ENCODE measurements at places on chromosomes 3 and 15.

GRCh38 chr15:34644061-34644460 is 60.6 kb upstream of the GOLGA8B start:
- DNase-seq = no peak

- no peak for DNase-seq
These were observed 13.6 kb downstream of the ZKSCAN7 start for GRCh38 chr3:44568561-44568960.

DNA sequence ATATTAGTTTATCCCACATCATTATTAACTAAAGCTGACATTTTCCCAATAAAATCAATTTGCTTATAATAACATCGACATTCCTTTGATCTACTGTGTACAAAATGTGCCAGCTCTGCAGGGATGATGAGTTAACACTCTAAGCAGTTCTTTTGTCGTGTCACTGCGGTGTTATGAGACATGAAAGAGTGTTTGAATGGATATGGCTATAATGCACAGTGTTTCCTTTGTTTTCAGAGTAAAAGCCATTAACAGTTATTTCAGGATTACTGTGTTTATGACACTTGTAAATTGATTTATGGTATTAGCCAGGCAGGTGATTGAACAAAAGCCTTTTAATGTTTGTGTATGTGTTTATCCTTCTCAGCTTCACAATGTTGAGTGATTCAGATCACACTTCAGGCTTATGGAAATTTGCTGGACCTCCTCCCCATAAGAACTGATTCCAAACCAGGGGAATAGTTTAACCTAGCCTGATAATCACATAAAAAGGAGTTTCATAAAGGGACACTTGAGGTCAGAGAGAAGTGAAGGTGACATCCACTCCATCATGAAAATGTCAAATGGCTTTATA is 115.7 kb downstream of the CHL1 start:
- DNase-seq = no peak

DNA sequence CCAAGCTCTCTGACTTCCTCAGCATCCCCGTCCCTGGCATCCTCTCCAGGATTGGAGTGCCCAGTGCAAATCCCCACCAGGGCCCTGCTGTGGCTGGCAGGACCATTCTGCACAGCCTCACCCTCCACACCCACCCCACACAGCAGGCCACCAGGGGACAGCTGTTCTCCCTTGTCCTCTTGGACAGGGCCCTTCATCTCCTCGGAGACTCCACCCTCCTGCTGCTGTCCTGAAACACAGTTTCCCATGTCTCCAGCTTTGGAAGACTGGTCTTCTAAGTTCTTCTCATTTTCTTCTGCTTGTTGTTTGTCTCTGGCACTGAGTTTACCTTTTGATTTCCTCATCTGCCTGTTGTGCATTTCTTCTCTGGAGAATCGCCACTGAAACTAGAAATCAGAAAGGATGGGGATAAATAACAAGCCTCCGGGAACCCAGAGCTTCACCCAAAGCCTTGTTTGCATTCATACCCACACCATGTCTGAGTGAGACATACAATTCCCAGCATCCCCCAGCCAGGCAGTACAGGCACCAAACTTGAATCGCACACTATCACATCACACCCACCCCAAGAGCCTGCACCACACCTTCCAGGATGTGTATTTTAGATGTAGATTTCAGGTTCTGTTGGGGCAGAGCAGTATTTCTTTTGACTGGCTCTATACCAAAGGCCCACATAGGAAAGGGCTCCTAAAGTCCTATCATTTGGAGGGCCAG is 52.0 kb downstream of the OXNAD1 start:
- no peak for DNase-seq

GRCh38 chr3:171417813-171418212 is 42.4 kb downstream of the TNIK start:
- DNase-seq = no peak

GRCh38 chr3:189038773-189039745 is 132.7 kb upstream of the TPRG1 start:
- DNase-seq = no peak

DNA sequence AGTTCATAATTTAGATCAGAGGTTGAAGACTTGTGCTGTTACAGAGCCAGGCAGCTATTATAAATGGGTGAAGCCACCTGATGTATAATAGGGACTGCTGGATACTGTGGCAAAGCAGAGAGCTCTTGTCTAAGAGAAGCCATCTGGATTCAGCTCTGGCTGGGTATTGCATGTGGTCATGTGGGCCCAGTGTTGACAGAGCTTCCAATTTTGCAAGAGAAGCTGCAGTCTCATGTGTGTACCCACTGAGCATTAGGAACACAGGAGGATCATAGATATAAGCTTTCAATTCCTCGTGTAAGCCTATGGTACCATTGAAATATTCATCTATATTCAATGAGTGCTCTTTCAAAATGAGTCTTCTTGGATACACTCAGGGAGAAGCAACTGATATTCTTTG is 303.9 kb upstream of the SLCO3A1 start:
- DNase-seq = no peak

GRCh38 chr3:196985298-196985697 is 16.7 kb upstream of the PIGZ start:
- DNase-seq = no peak

DNA sequence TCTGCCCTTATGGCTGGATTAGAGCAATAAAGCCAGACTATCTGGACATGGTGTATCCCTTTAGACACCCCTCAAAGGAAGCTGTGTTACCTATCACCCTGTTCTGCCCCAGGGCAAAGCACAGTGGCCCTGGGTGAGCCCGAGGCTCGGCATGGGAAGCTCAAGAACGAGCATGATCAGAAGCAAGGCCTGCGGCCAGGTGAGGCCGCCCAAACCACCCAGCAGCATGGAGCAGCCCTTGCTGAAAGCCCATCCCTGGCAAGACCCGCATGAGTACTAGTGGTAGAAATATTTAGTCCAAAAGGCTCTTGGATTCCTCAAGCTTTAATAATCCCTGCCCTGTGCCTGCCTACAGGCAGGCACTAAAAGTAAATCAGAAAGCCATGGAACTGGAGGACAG is 261.1 kb downstream of the MEX3B start:
- DNase-seq = no peak

GRCh38 chr3:99895703-99896441 is 78.2 kb downstream of the CMSS1 start:
- DNase-seq = no peak

DNA sequence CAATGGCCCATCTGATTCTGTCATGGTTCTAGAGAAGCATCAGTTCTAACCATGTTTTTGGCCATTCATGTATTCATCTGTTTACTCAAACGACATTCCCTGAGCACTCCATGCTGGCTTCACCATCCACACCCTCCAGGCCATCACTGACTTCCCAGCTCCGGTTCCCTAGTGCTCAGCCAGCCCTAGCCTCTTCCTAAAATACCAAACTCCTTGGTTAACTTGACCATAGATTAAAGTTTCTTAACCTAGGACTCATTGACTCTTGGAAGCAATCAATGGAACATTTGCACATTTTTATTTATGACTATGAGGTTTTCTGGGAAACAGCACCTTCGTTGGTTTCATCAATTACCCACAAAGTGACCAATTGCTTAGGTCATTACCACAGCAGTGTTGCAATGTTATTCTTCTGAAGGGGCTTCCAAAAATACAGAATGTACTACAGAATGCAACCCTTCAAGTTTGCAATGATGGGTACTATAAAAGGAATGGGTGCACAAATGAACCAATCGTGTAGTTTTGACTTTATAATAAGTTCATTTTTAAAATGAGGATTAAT is 27.2 kb upstream of the SLC25A36 start:
- DNase-seq = no peak

- DNase-seq = no peak
These were observed 40.1 kb downstream of the FBXO22 start for GRCh38 chr15:75943713-75944215.

GRCh38 chr3:90052425-90052950 is 945.1 kb downstream of the EPHA3 start:
- no peak for DNase-seq

DNA sequence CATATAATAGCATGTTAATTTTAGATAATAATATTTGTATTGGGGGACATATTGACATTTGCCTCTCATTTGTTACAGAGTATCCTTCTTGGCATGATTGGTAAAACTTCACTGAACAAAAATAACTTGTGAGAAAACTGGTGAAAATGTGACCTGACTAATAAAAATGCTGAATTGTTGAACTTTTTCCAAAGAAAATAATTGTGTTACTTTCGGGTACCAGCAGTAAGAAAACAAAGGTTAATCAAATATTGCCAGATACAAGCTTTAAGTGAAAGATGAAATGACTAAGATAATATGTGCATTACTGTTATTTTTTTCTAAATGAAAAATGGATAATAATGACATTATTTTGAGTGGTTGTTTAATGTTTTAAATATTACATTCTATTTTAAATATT is 15.2 kb downstream of the SLC12A1 start:
- DNase-seq = no peak

- no peak for DNase-seq
These were observed 95.0 kb downstream of the FNDC3B start for GRCh38 chr3:172134352-172134751.

DNA sequence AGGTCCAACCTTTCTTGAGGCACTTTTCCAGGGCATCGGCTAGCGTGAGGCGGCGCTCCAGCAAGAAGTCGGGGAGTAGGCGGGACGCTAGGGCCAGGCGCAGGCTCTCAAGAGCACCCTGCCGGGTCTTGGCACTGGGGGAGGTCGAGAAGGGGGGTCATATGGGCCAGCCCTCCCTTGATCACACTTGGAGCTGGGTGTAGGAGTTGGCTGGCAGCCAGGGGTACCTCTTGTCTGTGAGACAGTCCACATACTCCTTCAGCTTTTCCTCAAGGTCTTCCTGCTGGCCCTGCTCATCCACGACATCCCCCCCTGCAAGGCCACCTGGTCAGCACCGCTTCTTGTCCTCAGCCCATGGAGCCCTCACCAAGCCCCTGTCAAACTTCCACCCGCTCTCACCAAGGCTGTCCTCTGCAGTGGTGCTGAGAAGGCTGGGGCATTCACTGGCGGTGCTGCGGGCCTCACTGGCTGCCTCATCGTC is 2.0 kb downstream of the IFRD2 start:
- DNase-seq = no peak

GRCh38 chr3:190747571-190747970 is 114.9 kb downstream of the GMNC start:
- DNase-seq = no peak

DNA sequence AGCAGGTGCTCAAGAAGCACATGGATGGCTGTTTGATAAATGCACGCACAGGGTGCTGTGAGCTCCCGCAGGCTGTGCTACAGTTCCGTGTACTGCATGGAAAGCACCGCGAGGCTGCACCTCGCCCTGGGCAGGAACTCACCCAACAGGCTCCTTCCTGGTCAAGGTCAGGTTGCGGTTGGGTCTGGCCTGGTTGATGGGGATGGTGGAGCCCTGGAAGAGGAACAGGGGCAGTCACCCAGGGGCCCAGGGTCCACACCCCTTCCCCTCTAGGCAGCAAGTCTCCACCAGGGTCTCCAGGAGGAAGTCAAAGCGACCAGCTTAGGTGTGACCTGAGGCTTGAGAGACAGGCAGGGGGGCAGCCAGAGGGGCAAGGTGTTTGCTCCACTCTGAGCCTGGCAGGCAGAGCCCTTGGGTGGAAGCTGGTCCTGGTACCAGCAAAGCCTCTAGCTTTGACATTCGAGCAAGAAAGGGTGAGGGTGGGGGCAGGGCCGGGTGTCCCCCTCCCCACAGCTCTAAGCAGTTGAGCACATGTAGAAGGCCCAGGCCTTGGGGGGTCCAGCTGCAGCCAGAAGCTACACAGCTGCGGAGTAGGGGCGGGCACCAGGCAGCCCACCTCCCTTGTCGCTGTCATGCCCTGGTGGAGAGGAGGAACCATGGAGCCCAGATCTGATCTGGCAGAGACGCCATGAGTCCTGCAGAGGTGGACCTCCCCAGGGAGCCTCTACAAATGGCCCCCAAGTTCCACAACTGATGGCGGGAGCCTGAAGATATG is 46.3 kb upstream of the SLC41A3 start:
- no peak for DNase-seq

DNA sequence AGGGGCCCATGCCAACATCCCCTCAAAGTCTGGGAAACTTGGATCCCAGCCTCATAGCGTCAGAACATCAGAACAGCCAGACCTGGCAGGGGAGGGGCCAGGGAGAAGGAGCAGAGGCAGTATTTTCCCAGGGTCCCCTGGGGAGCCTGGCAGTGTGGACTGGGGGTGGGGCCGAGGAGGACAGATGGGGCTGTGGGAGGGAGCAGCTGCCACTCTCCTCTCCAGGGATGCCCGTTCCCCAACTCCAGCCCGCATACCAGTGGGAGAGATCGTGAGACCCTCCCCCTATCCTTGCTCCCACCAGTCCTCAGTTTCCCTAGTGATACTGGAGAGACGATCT is 6.5 kb upstream of the DNAJB8 start:
- DNase-seq = no peak

GRCh38 chr3:5565026-5565425 is 377.5 kb downstream of the EDEM1 start:
- DNase-seq = no peak

DNA sequence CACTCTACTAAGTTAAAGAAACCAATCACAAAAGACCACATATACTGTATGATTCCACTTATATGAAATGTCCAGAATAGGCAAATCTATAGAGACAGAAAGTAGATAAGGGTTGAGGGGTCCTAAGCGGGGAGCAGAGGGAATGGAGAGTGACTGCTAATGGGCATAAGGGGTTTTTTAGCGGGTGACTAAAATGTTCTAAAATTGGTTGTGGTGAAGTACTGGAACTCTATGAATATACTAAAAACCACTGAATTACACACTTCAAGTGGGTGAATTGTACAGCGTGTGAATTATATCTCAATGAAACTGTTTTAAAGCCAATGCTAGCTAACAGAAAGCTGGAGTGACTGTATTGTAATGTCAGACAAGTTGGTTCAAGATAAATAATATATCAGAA is 33.3 kb downstream of the KPNA1 start:
- DNase-seq = no peak

DNA sequence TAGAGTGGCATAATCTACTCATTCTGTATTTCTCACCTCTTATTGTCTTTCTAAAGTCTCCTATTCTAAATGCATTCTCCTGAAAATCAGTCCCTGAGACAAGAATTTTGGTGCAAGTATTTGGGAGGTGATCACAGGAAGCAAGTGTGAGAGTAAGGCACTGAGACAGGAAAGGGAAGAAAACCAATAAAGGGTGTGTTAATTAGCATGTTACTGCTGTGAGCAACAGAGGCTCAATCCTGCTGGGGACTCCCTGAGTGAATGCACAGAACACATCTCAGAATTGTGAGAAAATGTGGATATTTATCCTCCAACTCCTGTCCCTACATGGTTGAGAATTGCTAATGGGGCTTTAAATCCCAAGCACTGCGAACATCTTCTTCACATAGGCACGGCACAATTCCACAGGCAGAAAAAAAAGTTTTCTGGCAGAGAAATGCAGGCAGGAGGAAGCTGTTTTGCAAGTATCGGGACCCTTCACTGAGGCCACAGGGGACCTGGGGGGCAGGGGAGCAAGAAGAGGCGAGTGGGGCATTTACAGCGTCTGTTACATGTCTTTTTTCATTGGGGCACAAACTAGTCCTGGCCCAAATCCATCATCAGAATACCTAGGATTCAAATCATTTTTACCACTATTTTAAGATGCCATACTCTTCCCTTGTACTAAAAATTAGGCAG is 27.2 kb upstream of the STT3B start:
- no peak for DNase-seq

GRCh38 chr3:47578119-47578632 is 489 bp downstream of the CSPG5 start:
- peak; percentile 43 for DNase-seq

Data from globus pallidus (tissue), 1 donor.